ENCODE measurements at places on chromosomes 2 and 18.
A peak's percentile ranks its signal among the peaks of the same experiment; 100 is the strongest.

- DNase-seq, result no peak
Observed at GRCh38 chr18:12862874-12863482, 21.1 kb downstream of the PTPN2 start.

DNA sequence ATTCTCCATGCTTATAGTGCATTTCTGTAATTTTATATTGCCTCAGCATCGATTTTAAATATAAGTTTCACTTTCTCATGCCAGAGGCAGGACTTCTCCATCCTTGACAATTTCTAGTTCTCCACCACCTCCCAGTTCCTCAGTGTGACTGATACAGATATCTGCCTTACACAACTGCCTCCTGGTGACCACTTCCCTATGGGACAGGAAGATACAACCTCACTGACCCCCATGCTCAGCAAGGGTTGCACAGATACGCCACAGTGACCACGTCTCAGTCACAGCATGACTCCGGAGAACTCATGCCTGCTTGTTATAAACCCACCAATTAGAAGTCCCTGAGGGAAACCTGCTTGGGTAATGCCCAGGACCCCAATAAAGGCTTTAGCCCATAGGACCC lies 284.0 kb upstream of the MC4R start:
- no peak for DNase-seq

GRCh38 chr2:9637330-9637729 lies 6.5 kb upstream of the YWHAQ start:
- DNase-seq, result no peak

DNA sequence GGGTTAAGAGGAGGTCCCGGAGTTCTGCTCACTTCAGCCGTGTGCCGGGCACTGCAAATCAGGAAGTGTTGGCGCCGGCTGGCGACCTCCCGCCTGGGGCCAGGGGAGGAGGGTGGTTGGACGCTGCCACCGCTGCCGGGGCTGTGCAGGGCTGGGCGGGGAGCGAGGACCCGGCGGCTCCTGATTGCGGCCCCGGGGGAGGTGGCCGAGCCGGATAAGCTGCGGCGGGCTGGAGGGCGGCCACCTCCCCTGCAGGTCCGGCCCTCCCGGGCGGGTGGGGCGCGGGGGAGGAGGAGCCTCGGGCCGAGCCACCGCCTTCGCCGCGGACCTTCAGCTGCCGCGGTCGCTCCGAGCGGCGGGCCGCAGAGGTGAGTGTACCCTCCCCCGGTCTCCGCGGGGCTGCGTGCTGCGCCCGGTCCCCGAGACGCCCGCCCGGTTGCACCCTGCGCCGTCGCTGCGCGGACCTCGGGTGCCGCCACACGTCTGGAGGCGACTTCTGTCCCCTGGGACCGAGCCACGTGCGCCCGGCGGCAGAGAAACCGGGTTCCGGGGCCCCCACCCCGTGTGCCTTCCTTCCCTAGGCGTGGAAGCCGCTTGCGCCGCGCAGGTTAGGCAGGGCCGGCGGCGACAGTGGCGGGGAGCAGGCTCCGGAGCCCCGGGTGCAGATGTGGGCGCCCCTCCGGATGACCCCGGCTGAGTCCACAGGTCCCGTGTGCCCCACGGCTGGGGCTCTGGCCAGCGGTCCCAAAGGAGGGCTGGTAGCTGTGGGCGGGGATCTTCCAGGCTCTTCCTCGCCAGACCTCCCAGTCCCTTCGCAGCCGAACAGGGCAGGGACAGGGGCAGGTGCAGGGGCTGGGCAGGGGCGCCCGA lies at the start of gene STEAP3:
Gene STEAP3 (plus strand): TSS at position 314 of the 870 bp plus-strand sequence. CDS start 7,179 bp downstream, outside the sequence.
- peak; percentile 67 for DNase-seq

- DNase-seq, result no peak
Observed at GRCh38 chr2:168705534-168706470, 96.6 kb upstream of the NOSTRIN start.

GRCh38 chr2:233429175-233429897 lies 75.0 kb downstream of the DGKD start:
- no peak for DNase-seq

DNA sequence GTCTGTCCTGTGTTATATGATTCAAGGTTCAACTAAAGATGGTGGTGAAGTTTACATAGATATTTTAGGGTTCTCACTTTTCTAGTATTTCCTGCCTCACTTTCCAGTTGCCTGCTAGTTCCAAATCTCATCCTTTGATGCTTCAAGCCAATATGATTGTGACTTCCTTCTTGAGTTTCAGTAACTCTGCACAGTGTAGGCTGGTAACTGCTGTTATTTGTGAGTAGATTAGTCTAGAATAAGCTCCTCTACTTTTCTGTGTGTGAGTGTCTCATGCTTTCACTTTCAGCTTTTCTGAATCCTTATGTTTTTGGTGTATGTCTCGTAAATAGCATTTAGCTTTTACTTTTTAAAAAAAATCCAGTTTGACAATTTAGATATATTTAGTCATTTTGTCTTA lies 42.6 kb downstream of the GALNT1 start:
- DNase-seq, result peak; percentile 27

DNA sequence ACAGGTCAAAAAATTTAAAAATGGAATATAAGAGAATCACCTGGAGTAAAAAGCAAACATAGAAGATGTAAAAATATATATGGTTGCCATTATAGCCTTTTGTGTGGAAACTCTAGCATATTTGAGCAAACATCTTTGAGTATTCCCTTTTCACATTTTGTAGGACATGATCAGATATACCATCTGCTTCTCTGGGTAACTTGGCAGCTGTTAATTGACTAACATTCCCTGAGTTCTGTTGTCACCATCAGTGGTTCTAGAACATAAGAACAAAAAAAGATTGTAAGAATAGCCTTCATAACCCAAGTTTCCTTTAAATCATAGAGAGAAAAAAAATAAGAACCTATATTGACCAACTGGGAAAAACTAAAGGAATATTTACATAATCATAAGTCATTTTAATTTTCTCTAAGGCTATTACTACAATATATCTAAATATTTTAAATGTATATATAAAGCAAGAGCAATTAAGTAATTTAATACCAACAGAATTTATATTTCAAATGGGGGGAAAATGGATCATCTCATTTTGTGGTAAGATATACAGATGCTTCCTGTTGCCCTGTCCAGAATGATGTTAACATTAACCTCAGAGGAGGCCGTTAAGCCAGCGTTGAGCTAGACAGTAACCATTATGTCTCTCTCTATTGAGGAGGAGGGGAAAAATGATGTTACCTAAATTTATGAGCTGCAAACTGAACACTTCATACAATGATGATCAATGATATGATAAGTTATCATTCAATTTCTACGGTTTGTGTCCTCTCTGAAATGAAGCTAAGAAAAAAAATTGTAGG lies 9.8 kb upstream of the INO80D start:
- peak; percentile 77 for DNase-seq

DNA sequence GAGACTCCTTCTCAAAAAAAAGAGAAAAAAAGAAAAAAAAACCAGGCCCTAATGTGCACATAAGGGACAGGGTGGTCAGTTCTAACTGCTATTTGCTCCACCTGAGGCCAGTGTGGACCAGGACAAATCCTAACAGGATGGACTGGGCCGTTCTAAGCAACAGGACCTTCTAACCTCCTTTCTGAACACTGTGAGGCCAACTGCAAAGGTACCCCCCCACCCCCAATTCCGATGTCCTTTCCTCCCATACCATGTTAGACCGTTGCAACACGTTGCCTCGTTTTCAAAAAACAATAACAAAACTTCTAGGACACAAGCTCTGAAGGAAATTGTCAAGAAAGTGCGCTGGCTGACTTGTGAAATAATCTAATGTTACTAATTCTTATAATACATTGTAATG lies 1.2 kb downstream of the THAP4 start:
- no peak for DNase-seq

- DNase-seq, result no peak
Observed at GRCh38 chr2:128370468-128371247, 52.0 kb upstream of the HS6ST1 start.

- no peak for DNase-seq
Observed at GRCh38 chr2:144824306-144825080, 304.6 kb upstream of the ZEB2 start.

GRCh38 chr2:232980683-232981082 lies 32.4 kb downstream of the NGEF start:
- no peak for DNase-seq

- DNase-seq, result no peak
Observed at GRCh38 chr18:59718464-59719157, 21.4 kb upstream of the CCBE1 start.

GRCh38 chr2:12479065-12479601 lies 237.6 kb upstream of the TRIB2 start:
- no peak for DNase-seq

DNA sequence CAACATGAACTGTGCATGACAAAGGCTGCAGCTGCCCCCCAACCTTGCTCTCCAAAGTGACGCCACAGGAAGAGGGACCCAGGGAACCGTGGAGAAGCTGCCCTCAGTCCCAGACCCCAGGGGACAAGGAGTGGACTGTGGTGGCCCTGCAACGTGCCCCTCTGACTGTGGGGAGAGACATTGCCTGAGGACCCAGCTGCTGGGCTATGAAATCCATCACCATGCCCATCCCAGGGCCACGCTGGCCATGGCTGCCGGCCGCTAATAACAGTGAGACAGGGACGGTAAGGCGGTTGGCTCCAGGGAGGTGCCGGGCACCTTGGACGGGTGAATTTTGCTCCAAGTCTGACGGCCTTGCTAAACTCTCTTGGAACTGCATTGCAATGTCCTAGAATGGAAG lies 211.3 kb upstream of the HDAC4 start:
- DNase-seq, result no peak

- DNase-seq, result no peak
Observed at GRCh38 chr18:62521593-62521992, 1.2 kb upstream of the ZCCHC2 start.

DNA sequence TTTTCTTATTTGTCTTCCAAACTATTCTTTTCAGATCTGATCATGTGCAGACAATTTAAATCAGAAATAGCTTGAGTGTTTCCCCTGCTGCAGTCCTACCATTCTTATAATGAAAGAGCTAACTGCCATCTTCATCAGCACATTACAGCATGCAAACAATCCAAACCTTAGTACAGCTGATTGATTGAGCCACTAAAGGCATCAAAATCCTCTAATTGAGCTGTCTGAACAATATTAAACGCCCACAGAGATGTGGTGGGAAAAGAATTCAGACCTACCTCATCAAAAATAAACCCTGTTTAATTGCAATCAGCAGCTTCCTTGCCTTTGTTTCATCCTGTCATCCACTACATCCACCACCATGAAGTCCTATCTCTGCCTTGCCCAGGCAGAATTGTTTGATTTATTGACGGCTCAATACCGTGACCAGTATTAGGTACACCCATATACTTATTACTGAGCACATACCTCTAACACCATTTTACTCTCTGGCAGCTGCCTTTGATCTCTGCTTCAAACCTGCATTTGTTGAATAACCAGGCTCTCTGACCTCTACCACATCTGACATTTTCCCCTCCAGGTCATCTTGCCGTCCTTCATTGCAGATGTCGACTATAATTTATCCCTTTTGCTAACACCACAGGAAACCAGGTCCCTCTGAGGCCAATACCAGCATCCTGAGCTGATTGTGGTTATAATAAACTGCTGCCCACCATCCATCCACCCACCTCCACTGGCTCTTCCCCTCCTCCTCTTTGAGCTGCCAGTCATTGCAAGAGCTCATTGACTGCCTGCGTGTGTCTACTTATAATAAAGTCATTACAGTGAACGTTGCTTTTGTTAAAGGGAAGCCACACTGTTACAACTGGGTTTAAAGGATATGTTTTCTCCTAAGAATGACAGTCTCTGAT lies 78.5 kb downstream of the RBM43 start:
- DNase-seq, result no peak

DNA sequence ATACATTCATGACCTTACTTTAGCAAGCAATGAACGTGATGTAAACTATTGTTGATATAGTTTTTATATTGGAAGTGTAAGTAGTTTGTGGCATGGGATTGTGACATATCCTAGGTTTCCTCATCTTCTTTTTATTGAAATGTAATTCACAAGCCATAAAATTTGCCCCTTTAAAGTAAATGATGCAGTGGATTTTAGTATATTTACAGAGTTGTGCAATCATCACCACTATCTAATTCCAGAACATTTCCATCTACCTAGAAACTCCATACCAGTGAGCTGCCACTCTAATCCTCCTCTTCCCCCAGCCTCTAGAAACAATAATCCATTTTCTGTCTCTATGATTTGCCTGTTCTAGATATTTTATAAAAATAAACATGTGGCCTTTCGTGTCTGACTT lies 10.7 kb upstream of the CASP10 start:
- no peak for DNase-seq

DNA sequence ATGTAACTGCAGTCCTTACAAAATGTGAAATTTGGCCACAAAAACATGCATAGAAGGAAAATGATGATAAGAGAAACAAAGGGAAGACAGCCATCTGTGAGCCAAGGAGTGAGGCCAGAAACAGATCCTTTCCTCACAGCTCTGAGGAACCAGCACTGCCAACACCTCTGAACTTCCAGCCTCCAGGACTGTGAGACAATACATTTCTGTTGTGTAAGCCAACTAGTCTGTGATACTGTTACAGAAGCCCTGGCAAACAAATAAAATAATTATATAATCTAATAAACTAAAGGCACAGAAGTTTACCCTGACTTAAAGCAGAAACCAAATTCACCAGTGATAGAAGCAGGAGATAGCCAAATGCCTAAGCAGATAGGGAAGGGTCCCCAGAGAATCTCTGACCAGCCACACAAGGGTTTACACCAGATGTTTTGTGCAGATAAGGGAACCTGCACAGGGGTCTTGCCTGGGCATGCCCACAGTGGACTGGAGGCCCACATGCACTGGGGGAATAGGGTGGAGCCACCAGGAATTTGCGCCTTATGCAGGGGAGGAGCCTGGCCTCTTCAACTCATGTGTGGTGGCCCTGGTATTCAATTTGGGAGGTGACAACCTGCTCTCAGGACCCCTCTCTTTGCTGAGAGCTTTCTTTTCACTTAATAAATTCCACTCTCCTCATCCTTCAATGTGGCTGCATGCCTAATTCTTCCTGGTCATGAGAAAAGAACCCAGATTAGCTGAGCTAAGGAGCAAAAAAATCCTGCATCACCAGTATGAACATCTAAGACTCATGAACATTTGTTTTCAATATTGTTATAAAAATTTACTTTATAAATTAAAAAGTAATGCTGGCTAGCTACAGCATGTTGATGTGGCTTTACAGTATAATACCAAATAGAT lies 3.8 kb upstream of the GCC2 start:
- no peak for DNase-seq

DNA sequence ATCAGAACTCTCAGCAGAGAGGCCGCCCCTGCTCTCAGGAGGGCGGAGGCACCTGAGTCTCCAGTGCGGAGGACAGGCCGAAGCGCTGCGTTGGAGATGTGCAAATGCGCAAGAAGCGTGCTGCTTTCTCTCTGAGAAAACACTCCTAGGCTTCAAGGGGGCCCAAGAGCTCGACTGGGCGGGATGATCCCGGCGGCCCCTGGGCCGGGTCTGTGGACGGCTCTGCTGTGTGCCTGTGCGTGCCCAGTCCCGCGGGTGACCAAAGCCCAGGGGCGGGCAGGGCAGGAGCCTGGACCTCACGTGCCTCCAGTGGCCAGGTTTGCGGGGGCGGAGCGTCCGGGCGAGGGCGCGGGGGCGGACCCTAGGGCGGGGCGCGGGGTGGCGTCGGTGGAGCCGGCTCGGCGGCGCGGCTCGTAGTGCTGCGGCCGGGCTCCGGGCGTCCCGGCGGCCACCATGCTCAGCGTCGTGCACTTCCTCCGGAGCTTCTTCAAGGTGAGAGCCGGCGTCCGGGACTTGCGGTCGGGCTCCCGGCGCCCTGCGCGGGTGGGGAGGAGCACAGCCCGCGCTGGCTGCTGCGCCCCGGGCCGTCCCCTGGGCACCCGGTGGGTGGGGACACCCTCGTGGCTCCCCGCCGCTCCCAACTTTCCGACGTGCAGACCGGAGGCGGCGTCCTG lies at the start of gene ARHGEF4:
Gene ARHGEF4 (plus strand): TSS at position 414 of the 674 bp plus-strand sequence. CDS start 40 bp downstream, at position 454.
- DNase-seq, result no peak

GRCh38 chr18:79874553-79875530 lies 76.6 kb downstream of the SLC66A2 start:
- DNase-seq, result no peak

- no peak for DNase-seq
Observed at GRCh38 chr18:52391810-52392559, 52.0 kb downstream of the DCC start.
